ENCODE measurements at places on chromosomes 13 and 19.

GRCh38 chr19:19562665-19563347, 24.7 kb downstream of the CILP2 start:
- peak; percentile 43 for ATAC-seq

- peak; percentile 67 for ATAC-seq
Measured at GRCh38 chr13:35917252-35917941, 213.8 kb downstream of the DCLK1 start.

GRCh38 chr19:45793178-45793564, 526 bp upstream of the DMWD start:
- ATAC-seq: no peak

- no peak for ATAC-seq
Measured at GRCh38 chr13:23383151-23383550, 50.4 kb downstream of the SACS start.

- peak; percentile 74 for ATAC-seq
Measured at GRCh38 chr13:43908156-43909126, 28.7 kb downstream of the LACC1 start.

GRCh38 chr13:112170823-112171569, 104.0 kb downstream of the SOX1 start:
- ATAC-seq: no peak

- no peak for ATAC-seq
Measured at GRCh38 chr13:44912278-44913016, 76.8 kb downstream of the NUFIP1 start.

GRCh38 chr13:109694972-109695371, 91.4 kb downstream of the IRS2 start:
- ATAC-seq: no peak

GRCh38 chr19:9645472-9645871, 24.4 kb upstream of the ZNF561 start:
- ATAC-seq: no peak

DNA sequence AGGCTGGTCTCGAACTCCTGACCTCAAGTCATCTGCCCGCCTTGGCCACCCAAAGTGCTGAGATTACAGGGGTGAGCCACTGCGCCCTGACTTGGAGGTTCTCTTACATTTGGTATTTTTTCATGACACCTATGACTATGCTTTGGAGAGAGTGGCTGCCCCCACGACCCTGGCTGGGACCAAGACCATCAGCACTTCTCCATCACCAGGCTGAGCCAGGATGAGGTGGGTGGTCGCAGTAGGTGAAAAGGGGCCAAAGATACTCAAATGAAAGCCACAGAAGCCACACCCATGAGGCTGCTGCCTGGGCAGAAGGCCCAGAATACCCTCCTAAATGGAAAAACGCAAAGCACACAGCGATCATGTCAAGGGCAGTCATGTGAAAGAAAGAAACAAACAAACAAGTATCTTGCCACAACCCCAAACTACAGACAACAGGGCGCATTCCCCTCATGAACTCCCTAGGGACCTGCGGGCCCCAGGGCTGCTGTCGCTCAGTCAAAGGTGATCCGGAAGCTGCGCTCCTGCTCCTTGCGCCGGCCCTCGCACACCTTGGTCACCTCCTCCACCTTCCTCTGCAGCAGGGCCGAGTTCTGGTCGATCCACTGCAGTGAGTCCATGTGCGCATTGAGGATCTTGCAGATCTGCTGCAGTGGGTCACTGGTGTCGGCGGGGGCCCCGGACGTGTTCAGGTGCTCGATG, 11.2 kb upstream of the IL4I1 start:
- ATAC-seq: no peak

GRCh38 chr13:30572859-30573275, 44.9 kb upstream of the USPL1 start:
- ATAC-seq: peak; percentile 74

GRCh38 chr19:17861542-17862402, 2.1 kb downstream of the RPL18A start:
- ATAC-seq: no peak

- ATAC-seq: no peak
Measured at GRCh38 chr13:44298314-44298713, 75.3 kb upstream of the SERP2 start.

DNA sequence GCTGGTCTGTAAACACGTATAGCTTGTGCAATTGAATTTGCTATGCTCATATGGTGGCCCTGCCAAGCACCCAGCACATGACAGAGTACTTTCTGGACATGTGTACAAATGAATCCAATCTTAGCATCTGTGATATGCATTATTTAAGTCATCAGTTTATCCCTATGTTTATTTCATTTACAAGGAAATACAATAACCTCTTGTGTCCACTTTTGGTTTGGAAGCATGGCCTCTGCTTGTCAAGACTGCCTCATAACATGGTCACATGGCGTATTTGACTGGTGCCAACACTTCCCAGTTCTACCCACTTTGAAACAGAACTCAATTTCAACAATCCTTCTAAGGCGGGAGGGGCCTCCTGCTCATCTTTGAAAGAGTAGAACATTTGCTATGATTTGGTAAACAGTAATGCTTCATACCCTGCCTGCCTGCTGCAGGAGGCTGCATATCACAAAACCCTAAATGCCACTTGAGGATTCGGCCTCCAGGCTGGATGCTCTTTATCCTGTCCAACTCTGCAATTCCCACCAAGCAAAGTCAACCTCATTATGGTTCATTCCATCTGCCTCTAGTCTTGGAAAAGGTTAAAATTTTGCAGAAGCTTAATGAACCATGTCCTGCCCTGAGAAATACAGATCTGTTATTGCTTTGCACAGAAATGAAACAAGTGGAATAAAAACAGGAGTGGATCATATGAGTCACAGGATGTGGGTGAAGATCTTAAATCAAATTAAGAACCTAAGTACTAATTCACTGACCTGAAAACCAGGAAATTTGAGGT, 151.3 kb downstream of the CYSLTR2 start:
- peak; percentile 52 for ATAC-seq

- ATAC-seq: no peak
Measured at GRCh38 chr19:15641901-15642491, 1.3 kb downstream of the CYP4F3 start.

DNA sequence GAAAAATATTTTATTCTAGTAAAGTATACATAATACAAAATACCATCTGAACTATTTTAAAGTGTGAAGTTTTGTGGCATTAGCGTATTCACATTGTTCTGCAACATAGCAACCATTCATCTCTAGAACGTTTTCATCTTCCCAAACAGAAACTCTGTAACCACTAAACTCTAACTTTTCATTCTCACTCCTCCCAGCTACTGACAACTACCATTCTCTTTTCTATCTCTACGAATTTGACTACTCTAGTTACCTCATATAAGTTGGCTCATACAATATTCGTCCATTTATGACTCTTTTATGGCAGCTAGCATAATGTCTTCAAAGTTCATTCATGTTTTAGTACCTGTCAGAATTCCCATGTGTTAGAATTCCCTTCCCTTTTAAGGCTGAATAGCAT, 150.5 kb upstream of the MIR17HG start:
- ATAC-seq: no peak

DNA sequence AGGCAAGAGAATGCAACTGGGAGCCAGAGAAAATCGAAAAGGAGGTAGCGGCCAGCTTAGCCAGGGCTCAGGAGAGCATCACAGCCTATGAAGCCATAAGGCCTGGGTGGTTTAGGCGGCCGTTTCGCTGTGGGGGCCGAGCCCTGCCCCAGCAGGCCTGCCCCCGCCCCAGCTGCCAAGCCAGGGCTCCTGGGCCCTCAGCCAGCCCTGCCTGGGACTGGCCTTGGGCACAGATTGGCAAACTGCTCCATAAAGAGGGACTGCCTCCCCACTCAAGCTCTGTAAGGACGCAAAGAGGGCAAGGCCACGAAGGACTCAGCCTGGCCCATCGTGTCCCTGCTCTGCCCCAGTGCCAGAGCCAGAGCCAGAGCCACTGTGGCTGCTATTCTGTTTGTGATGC, 10.2 kb downstream of the ZNF653 start:
- ATAC-seq: no peak

DNA sequence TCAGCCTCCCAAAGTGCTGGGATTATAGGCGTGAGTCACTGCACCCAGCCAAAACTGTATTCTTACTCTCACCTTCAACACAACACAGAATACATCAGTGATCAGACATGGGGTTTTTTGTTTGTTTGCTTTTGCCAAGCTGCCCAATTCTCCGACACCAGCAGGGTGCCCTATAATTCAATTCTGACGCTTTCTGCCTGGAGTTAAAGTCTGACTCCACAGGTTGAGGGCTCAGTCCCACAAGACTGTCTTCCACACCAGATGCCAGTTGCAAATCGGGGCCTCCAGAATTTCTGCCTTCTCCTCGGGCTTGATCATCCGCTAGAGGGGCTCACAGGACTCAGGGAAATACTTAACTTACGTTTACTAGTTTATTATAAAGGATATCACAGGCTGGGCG, 22.1 kb downstream of the FBN3 start:
- ATAC-seq: no peak

DNA sequence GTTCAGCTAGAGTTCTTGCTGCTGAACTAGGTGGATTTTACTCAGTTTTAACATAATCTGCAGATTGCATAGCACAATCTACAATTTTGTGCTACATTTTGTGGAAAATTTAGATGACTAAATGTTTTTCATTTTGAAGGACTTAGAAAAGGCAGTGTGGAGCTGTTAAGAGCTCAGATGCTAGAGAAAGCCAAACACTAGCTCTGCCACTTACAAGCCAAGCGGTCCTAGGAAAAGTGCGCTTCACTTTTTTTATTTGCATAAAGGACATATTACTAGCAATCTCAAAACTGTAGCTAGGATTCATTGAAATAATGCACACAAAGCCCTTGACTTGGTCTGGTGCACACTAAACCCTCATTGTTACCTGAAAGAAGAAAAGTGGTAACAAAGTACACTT, 8.1 kb upstream of the CSNK1A1L start:
- no peak for ATAC-seq

DNA sequence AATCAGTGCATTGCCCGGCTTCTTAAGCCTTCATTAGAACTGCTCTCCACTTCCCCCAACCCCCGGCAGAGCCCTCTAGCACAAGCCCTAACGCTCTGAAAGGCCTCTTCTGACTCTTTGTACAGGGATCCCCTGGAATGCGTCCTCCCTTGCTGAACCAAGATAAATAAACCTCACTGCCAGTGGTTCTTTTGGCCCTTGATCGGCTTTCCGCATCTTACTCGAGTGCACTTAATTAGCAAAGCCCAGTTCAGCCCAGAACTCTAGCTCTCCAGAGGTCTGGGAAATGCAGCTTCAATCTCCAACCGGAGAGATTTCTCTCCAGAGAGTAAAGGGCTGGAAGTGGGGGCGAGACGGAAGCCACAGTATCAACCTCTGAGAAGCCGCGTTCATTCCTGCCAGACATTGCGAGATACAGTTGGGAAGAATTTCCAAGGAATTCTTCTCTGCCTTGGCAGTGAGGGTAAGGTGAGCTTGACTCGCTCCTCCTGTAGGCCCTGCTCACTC, 8.7 kb upstream of the ZNF444 start:
- peak; percentile 55 for ATAC-seq

- ATAC-seq: peak; percentile 25
Measured at GRCh38 chr13:46630431-46631178, 77.6 kb downstream of the LRCH1 start.

GRCh38 chr19:48340995-48341394, 15.6 kb downstream of the EMP3 start:
- peak; percentile 70 for ATAC-seq

- peak; percentile 59 for ATAC-seq
Measured at GRCh38 chr19:54517483-54517882, 14.9 kb downstream of the LAIR2 start.

DNA sequence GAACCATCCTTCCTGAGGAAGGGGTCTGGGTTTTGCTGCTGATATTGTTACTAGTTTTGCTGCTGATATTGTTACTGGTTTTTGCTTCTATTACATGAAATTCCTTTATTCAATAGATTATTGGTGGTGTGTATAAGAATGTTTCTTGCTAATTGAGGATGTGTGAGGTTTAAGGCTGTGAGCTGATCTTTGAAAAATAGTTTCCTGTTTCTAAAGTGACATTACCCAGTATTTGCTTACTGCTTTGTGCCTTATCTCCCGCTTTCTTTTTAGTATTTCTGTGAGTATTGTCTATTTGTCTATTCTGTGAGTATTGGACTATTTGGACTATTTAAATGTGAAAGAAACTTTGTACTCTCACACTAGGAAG, 38.2 kb upstream of the C1QTNF9 start:
- no peak for ATAC-seq

GRCh38 chr19:51784109-51784785, 10.7 kb upstream of the FPR3 start:
- ATAC-seq: no peak

- ATAC-seq: no peak
Measured at GRCh38 chr19:47762151-47762550, 16.4 kb upstream of the SELENOW start.

DNA sequence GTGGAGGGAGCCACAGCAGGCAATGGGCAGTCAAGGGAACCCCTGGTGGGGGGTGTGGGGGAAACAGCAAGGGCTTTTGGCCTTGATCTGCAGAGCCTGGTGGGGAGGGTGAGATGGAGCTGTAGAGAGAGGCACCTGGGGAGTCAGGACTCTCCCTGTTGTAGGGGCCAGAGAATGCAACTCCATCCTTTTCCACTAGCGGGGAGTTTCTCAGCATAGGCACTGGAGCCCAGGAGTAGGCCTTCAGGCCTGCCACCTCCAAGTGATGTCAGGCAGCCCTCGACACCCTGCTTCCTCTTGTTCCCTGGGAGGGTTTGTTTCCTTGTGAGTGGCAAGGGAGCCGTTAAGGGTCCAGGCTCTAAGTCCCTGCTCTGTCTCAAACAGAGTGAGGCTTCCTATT, 25.0 kb downstream of the MEGF8 start:
- ATAC-seq: no peak

GRCh38 chr13:110301606-110302553, 5.1 kb downstream of the COL4A1 start:
- ATAC-seq: peak; percentile 77

DNA sequence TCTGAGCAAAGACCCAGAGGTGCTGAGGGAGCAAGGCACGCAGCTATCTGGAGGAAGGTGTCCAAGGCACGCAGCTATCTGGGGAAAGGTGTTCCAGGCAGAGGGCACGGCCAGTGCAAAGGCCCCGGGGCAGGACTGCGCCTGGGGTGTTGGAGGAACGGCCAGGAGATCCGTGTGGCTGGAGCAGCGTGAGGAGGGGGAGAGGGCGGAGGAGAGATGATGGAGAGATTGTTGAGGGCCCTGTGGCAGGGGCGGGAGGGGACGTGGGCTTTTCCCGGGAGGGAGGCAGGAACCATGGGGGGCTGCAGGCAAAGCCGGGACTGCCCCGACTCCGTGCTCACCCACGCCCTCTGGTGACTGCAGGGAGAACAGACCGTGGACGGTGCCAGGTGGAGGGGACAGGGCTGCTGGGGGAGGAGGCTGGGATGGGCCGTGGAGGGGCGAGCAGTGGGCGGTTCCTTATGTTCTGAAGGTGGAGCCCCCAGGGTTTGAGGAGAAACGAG, 13.3 kb upstream of the MISP start:
- peak; percentile 82 for ATAC-seq

- ATAC-seq: no peak
Measured at GRCh38 chr13:26468265-26468801, 89.2 kb upstream of the WASF3 start.
